CD4-positive, alpha-beta T cell treated with Interleukin-10 for 1 hour (primary cell): ENCODE measurements at places on chromosomes 7 and 10.

GRCh38 chr7:133150760-133151159, 68.9 kb upstream of the CHCHD3 start:
- DNase-seq, result no peak

DNA sequence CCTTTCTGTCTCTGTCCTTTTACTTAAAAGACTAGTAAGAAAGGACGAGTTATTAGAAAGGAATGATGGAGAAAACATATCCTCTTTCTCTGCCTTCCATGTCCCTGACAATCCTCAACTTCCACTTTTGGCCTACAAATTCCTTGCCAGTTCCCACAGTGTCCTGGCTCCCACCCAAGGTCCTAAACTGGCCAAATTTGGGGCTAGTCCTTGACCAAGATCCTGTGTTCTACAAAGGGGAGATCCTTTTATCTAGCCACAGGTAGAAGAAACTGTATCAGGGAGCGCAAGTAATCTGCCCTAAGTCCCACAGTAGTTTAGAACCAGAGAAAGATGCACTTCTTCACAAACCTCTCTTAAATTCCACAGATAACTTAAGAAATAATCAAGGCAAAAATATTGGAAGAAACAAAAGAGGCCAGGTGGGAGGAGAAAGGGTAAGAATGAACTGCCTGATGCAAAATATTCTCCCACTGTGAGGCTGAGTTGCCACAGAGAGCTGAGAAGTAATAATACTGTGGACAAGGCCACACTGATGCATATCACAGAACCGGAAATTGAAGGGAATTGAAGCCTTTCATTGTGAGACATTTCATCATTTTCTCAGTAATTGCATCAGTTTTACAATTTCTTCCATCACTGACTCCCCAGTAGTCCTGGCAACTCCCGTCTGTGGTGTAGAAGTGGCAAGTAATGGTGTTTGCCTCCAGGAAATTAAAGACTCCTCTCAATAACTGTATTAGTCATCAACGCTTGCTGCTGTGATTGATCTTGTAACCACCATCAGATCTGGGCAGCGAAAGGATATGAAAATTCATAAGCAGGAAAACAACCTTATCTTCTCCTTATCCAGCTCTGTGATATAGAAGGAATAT, 47.2 kb downstream of the DNAJC12 start:
- DNase-seq, result no peak

DNA sequence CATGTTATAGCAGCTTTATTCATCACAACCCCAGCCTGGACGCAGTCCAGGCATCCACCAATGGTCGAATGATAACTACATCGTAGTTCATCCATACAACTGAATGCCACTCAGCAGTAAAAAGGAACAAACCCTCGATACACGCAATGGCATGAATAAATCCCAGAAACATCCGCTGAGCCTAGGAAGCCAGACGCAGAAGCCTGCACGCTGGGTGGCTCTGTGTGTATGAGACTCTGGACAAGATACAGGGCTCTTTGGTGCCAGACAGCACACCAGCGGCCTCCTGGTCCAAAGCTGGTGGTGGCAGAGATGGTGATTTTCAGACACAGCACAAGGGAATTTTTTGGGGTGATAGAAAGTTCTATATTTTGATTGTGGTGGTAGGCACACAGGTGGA, 10.0 kb upstream of the CRYGN start:
- DNase-seq, result no peak

- DNase-seq, result no peak
These were observed at the start of gene PILRB for GRCh38 chr7:100358027-100358856. PILRB (plus strand) TSS chr7:100358117; CDS start chr7:100358303, 186 bp downstream.

DNA sequence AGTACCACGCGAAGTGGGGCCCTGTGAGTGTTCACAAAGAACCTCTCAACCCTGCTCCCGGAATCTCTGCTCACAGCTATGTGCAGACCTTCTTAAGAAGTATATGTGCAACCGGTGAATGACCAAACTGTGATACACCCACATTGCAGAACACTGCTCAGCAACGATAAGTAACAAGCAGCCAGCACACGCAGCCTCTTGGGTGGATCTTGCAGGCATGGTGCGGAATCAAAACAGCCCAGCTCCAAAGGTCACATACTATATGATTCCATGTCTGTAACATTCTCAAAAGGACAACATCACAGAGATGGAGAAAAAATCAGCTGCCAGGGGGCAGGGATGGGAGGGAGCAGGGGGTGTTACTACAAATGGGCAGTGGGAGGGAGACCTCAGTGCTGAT, 101.6 kb downstream of the DLG5 start:
- no peak for DNase-seq

GRCh38 chr10:127368929-127369328, 172.5 kb upstream of the INSYN2A start:
- no peak for DNase-seq

DNA sequence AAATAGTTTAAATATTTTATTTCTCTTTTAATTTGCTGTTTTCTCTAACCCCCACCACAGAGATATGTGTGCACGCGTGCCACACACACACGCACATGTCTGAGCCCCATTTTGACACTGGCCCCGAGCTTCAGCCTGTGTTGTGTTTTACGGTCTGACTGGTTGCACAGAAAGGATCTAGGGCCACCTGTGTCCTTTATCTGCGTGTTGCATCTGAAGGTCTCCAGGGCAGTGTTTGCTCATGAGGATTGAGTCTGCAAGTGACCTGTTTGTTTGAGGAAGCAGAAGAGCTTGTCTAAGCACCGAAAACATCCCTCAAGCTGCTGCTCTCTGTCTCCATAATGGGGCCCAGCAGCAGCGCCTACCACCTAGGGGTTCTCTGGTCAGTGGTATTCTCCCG, 266.4 kb upstream of the LYZL1 start:
- no peak for DNase-seq

- DNase-seq, result no peak
These were observed 83.4 kb downstream of the NPTX2 start for GRCh38 chr7:98700533-98700932.

- no peak for DNase-seq
These were observed 1097.9 kb downstream of the REEP3 start for GRCh38 chr10:64619102-64619501.

DNA sequence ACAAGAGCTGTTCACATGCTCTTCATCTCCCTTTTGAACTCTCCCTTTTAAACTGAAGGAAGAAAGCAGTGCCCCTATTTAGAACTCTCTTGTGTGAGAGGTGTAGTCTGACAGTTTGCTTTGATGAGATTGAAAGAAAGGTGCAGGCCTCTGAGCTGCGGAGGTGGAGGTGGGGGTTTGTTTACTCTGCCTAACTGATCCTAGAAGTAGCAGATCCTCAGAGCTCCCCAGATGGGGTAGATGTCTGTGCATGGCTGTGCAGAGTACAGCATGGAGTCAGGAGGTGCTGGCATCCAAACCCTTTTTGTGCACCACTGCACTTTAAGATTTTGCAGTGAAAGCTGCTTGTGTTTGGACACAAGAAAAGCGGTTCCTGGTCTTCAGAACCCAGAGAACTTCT, 58.3 kb downstream of the MINDY4 start:
- DNase-seq, result no peak

DNA sequence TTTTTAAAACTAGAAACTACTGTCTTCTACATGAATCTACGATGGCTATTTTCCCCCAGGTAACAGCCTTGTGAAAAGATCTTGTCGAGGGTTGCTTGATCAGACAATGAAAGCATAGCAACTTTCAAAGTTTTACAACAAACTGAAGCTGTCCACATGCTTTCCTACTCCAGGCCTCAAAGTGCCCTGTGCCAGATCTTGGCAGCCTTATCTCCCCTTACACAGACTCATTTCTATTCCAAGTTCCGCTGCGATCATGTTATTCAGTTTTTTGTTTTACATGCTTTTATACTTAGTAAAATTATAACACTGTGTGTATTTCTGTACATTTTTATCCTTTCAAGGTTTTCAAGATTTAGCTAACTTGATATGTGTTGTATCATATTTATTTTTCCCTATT, 661.7 kb upstream of the SORCS1 start:
- no peak for DNase-seq

DNA sequence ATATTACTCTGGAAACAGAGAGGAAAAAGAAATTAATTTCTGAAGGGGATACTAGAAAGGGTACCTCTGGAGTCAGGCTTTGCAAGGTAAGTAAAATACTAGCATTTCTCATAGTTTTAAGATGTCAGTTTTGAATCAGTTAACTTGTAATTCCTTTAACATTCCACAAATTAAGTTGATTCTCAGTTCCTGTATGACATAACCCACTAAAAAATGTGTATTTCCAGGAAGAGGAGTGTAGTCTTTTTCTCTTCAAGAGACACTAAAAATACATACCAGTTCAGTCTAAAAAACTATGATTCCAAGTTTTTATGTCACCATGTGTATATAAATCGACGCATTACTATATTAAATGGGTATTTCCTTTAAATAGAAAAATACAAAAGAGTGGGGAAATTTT, 113.2 kb downstream of the CDK6 start:
- DNase-seq, result no peak

- no peak for DNase-seq
These were observed 47.3 kb downstream of the TCERG1L start for GRCh38 chr10:131264110-131264788.

DNA sequence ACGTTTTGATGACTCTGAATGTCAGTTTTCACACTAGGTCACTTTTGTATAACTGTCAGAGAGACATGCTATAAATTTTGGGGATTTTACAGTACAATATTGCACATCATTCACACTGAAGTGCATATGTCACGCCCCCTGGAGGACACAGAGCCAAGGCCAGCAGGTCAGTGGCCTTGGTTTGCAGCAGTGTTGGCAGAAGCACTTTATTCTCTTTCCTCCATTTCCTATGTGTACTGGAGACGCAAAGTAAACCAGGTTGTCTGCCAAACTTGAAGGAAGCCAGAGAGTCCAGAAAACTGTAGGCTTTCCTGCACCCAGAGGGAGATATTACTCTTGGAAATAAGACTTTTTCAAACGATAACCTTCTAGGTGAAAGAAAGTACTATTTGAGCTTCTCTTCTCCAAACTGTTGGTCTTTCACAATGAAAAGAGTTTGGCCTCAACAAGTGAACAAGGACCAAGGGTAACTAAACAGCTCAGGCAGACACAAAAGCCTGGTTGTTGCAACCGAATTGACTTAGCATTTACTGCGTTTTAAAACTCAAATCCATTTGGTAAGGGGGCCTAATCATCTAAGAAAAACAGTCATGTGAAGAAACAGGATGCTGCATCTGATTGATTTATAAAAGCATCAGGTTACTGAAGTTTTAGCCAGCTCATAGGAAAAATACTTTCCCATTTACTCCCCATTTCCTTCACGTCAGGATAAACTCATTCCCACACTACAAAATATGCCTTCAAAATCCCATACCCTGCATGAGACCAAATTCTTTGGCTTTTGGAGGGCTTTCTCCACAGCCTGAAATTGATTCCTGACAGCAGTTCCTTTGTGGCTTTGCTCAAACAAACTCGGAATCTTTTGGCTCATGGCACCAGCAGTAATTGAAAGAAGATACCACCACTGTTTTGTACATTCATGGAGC, 83.0 kb upstream of the SEC61G start:
- DNase-seq, result no peak

GRCh38 chr7:137669706-137670105, 177.1 kb downstream of the DGKI start:
- DNase-seq, result no peak

GRCh38 chr10:133334503-133335245, 2.0 kb downstream of the CALY start:
- peak; percentile 19 for DNase-seq

GRCh38 chr7:44768628-44769371, 20.2 kb downstream of the ZMIZ2 start:
- DNase-seq, result no peak

DNA sequence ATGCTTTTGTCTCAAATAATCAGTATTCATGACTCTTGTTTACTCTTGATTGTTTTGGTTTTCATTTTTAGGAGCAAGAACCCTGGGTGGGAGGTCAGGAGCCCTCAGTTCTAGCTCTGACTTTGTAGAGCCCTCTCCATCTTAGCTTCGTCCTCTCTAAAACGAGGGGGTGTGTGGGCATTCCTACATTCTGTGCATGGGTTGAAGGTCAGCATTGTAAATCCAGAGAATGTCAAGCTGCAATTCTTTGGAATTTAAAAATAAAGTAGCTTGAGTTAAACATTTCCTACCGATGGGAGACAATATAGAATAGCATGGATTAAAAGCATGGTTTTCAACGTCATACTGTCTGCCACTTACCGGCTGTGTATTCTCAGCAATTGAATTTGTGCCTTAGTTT, 128.3 kb downstream of the PRPF18 start:
- DNase-seq, result no peak

- no peak for DNase-seq
These were observed 142.6 kb downstream of the PLXDC2 start for GRCh38 chr10:19958787-19959186.

GRCh38 chr7:5667391-5667790, 114.1 kb downstream of the RNF216 start:
- no peak for DNase-seq

- DNase-seq, result no peak
These were observed 42.0 kb upstream of the PTF1A start for GRCh38 chr10:23150091-23150490.

GRCh38 chr10:21300551-21300950, 224.9 kb downstream of the SKIDA1 start:
- DNase-seq, result no peak

DNA sequence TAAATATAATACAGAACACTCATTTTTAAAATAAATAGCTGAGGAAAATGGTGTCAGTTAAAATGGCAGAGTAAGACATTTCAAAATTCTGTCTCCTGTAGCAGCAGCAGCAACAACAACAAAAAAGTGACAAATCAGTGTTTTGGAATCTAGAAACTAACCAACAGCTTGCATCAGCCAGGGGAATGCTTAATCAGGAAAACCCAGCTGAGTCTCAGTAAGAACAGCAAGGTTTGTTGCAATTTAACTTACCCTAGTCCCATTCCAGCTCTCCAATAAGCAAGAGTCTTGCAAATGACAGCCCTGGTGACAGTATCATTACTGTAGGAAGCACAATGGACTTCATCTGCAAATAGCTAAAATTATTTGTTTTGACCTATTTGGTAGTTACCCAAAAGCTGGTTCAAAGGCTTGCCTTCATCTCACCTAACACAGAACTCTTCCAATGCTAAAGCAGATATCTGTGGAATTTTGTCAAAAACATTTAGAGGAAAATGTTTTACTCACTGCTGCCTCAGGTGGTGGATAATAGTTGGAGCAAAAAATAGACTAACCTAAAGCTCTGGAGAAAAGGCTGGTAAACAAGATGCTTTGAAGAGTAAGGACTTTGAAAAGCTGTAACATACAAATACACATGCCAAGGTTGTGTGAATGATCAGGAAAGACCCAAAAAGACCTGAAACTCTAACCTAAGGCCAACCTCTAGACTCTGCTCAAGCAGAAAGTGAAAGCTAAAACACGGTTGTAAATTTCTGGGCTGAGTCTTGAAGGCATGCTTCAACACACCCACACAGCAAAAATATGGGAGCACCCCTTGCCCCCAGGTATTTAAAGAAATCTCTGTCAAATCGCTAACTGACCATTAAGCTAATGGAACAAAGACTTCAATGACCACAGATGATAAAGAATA, 9.9 kb upstream of the ARHGAP22 start:
- DNase-seq, result no peak
